ENCODE measurements at places on chromosomes 3 and 15. TPM values are rescaled to one million over a fixed set of nuclear protein-coding genes. Genes with fewer than 3 reads are reported as not detected.

- DNase-seq: no peak
Measured at GRCh38 chr3:70726096-70726938, 413.9 kb upstream of the MDFIC2 start.

DNA sequence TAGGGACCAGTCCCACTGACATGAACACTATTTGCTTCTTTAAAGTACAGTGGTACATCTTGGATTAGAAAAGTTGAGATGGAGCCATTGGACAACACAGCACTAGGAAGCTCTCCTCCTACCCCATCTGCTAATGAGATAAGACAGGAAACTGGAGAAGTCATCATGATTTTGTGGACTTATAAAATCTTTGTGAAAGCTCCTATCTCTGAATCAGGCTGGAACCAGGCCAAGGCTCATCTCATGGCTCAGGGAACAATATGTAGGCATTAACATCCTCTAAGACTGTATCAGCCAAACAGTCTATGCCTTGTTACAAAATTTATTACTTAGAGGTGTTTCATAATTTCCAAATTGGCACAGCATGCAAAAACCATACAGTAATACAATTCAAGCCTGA lies 84.1 kb downstream of the BOC start:
- DNase-seq: no peak

Gene SEMA3F
- total RNA-seq: 0.25 TPM

DNA sequence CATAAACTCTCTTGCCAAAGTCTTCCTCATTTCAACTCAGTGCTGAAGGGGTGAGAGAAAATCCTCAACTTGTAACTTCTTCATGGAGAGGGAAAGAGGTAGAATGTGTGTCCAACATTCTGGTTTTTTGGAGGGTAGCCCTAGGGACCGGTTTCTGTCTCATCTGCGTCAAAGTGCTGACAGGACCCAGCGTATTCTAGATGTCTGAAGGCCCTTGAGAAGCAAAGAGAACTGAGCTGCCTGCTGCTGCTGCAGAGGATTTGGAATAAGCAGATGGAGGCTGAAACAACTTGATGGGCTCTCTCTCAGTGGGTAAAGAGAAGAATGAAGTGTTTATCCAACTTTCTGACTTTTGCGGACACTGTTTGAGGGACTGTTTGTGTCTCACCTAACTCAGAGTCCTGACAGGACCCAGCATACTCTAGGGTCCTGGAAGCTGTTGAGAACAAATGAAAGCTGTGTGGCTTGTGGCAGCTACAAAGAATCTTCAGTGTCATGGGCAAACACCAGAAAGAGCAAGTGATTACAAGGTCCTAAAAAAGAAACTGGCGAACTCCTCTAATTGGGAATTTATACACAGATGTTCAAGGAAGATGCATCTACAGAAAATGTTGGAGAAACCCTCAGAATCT lies 174.4 kb downstream of the SI start:
- DNase-seq: no peak

GRCh38 chr3:191238321-191238817 lies 39.3 kb downstream of the OSTN start:
- DNase-seq: no peak

DNA sequence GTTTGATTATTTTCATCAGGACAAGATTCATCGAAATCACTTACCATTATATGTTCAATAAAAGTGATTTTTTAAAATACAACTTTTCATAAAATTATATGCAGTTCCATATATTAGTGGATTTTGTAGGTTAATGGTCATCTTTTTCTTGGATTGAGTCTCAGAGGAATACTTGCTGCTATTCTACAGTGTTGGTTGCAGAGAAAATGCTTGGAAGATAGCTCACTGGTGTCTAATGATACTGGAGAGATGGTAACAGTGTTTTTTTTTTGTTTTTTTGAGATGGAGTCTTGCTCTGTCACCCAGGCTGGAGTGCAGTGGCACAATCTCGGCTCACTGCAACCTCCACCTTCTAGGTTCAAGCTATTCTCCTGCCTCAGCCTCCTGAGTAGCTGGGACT lies 143.3 kb downstream of the TCF12 start:
- no peak for DNase-seq

Gene CIDEC
- total RNA-seq: not detected

Gene BCL2A1
- total RNA-seq: 39.6 TPM

GRCh38 chr3:178386880-178387279 lies 149.4 kb upstream of the KCNMB2 start:
- DNase-seq: no peak

DNA sequence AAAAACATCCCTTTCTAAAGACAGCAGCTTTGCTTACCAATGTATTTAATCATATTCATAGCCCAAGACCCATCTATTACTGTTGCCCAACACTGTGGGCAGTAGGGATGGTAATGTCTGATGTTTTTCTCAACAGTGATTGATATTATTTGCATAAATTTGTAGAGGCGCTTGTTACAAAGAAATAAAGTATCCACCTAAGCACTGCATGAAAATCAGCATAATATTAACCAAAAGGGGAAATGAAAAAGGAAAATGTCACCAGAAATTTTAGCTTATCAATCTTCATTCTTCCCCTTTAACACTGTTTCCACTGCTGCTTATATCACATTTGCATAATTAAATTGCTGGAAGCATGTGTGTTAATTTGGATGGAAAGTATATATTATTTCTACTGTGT lies 140.5 kb downstream of the CTNNB1 start:
- no peak for DNase-seq

Gene GOLIM4
- total RNA-seq: 3.3 TPM

- DNase-seq: no peak
Measured at GRCh38 chr3:179760944-179761343, 108.1 kb downstream of the USP13 start.

GRCh38 chr15:39149636-39150150 lies 431.2 kb upstream of the THBS1 start:
- no peak for DNase-seq

DNA sequence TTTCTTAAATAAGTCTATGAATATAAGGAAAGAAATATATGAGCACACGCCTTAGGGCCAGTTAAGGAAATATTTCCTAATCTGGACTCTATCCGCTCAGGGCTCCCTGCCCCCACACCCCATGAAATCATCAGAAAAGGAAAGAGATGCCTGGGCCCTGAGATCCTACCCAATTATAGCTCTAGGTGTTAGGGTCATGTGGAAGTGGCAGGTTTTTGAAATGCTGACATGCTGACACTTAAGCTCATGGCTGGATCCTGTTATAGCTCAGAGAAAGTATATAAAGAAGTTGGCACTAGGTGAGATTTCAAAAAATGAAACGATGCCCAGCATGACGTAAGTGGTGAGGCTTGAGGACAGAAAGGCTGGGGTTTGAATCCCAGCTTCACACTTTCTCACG lies 43.5 kb upstream of the AKAP13 start:
- no peak for DNase-seq

GRCh38 chr3:110887176-110887575 lies 184.4 kb upstream of the NECTIN3 start:
- DNase-seq: no peak

DNA sequence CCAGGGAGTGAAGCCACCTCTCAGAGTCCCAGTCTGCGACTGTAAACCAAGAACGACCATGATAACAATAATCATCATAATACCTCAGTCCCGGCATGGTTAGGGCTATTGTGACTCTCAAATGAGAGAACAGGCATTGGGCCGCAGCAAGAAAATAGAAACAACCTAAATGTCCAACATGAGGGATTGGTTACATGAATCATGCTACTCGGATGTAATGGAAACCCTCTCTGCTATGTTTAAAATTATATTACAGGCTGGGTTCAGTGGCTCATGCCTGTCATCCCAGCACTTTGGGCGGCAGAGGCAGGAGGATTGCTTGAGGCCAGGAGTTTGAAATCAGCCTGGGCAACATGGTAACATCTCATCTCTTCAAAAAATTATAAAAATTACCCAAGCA lies 2.8 kb downstream of the CPN2 start:
- DNase-seq: no peak

Gene RARRES1
- total RNA-seq: 0.41 TPM
